ENCODE measurements at places on chromosomes 6 and 20.

DNA sequence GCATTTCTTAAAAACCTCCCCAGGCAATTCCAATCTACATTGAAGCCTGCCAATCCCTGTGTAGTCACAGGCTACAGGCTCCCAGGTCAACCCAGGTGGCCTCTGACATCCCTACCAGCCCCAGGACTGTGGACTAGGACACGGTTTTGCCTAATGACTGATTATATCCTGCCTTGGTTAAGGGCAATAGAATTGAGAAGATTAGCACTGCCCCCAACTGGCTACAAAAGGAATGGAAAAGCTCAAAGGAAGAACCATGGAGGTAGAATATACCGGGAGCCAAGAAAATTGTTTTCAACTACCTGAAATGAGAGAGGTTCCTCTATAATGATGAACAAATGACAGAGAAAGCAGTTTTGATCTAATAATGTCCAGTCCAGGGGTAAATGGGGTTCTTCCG is 421.1 kb upstream of the AGPAT4 start:
- no peak for DNase-seq

- DNase-seq, result no peak
These were observed 932.1 kb upstream of the MANEA start for GRCh38 chr6:94645191-94645590.

DNA sequence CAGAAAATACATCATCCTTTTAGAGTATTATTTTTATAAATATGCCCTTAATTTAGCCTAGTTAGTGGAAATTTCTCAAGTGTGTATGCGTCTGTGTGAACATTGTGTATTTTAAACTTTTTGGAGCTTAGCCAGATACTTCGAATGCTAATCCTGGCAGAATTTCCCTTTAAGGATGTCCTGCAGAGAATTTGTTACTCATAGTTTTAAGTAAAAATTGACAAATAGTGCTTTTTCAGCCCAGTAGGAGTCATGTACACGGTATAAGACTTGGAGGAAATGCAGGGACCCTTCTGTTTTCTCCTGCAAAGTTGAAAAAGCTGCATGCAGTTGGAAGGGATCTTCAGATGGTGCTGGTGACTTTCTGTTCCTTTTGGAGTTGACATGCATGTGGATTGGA is at the start of gene FHL5:
TSS of gene FHL5 (plus strand) at position 243 of the 400 bp plus-strand sequence. CDS start 40,486 bp downstream, outside the sequence.
- no peak for DNase-seq

- DNase-seq, result no peak
These were observed 23.5 kb downstream of the TAF4 start for GRCh38 chr20:62042025-62042820.

DNA sequence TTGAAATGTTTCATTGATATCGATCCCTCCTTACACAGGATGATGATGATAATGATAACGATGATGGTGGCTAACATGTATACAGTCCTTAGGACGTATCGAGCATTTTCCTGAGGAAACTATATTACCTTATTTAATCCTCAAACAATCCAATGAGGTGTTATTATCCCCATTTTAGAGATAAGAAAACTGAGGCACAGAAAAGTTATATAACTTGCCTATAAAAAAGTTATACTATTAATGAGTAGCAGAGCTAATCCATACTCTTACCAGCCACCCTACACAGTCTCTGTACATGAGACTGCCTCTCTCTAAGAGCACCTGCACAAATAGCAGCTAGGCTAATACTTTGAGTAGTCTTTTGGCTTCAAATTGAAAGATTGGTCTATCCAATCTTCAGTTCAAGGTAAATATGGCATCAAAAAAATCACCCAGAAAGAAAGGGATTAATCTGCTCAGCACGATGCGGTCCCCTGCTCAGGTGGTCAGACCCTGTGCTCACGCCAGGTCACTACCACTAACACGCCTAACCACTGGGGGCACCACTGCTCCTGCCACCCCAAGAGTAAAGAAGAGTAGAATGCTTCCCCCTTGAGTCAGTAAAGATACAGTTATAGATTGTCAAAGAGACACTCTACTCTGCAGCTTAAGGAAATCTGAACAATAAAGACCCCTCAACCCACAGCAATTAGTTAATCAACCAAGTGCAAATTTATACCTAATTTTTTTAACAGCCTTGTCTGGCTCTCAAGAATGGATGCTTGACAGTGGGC is 15.0 kb downstream of the GABBR1 start:
- no peak for DNase-seq

- no peak for DNase-seq
These were observed 22.9 kb upstream of the TBC1D7 start for GRCh38 chr6:13351271-13351670.

GRCh38 chr20:49595811-49596561 is 28.0 kb upstream of the PTGIS start:
- DNase-seq, result peak; percentile 69

DNA sequence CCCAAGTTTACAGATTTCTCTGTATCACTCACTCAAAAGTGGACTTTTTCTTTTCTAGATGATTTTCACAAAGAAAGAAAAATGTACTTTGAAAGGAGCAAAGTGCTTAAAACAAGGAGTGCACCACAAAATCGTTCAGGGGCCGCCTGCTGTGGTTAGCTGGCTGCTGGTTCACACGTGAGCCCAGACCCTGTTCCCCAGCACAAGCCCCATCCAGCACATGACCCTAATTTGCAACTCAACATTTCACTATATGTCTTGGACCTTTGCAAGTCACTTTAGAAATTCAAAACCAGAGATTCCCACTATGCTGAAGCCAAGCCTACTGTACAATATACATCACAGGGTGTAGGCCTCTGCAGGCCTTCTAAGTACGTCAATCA is 95.5 kb upstream of the NHSL1 start:
- no peak for DNase-seq

DNA sequence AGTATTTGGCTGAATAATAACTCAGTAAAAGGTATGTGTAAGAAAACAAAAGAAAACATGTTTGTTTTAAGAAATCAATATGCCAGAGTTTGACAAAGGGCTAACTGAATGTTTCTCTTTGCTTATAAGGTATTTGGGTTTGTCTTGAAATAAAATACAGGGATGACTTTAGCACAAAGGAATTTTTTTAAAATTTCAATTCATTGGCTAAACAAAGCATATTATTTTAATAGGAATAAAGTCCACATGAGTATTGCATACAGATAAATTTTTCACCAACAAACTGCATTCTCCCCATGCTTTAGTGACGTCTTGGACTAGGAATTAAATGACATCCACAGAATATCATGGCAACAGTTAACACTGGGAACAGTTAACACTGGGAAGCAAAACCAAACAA is 480.0 kb upstream of the JAG1 start:
- DNase-seq, result no peak

- no peak for DNase-seq
These were observed 210.8 kb downstream of the CDKAL1 start for GRCh38 chr6:20744911-20745557.

GRCh38 chr6:112502351-112503090 is 155.4 kb downstream of the RFPL4B start:
- DNase-seq, result no peak

GRCh38 chr6:143528164-143528811 is 16.8 kb upstream of the FUCA2 start:
- DNase-seq, result no peak

DNA sequence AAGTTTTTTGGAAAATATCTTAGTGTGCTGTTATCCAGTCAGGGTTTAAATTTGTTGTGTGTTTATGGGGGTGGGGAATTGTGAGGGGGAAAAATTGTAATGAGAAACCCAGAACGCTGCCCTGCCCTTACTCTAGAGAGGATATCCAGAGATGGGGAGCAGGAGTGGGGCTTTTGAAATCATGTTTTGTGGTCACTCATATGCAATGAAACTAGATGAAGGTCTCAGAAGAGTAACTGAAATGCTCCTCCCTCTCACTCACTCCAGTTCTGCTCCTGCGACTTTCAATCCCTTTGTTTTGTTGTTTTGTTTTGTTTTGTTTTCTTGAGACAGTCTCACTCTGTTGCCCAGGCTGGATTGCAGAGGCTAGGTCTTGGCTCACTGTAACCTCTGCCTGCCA is 100.0 kb downstream of the CRYBG1 start:
- DNase-seq, result no peak

DNA sequence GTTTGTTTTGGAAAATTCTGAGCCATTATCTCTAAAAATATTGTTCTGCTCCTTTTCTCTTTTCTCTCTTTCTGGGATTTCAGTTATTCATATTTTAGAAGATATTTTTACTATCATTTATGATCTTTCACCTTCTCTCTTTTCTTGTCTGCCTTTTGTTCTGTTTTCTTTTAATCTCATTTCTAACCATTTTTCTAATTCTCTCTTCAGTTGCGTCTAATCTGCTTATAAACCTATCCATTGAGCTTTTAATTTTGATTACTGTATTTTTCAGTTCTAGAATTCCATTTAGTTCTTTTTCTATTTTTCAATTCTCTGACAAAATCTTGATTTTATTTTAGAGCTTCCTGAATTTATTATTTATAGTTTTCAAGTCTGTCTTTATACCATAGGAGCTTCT is 42.2 kb upstream of the COL10A1 start:
- DNase-seq, result no peak

DNA sequence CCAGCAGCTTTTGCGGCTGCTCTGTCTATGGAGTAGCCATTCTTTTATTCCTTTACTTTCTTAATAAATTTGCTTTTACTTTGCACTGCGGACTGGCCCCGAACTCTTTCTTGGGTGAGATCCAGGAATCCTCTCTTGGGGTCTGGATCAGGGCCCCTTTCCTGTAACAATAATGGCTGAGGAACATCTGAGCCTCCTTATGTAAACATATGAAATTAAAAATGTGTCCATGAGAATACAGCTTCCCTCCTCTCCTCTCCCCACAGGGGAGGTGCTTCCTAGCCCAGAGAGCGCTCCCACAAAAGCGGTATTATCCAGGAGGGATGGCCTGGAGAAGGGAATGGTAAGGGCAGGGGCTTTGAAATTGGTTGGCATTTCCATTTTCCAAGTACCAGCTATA is 81.1 kb downstream of the PSMG4 start:
- no peak for DNase-seq

- DNase-seq, result no peak
These were observed 73.0 kb upstream of the HMGN3 start for GRCh38 chr6:79307321-79308036.

DNA sequence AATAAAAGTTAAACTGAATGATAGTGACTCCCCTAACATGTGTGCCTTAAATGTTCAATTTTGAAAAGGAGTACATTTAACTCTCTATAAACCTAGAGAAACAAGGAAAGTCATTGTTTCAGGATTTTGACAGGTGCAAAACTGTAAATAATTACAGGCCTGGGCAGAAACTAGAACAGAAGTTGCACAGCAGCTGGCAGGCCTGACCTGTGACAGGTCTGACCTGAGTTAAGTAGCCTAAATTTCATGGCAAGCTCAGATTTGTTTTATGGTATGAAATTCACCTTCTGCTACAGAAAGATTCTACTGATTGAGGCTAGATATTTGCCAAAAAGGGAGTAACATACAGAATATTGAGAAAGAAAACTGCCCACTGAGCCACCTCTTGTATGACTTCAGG is 166.1 kb downstream of the CDKAL1 start:
- DNase-seq, result no peak

DNA sequence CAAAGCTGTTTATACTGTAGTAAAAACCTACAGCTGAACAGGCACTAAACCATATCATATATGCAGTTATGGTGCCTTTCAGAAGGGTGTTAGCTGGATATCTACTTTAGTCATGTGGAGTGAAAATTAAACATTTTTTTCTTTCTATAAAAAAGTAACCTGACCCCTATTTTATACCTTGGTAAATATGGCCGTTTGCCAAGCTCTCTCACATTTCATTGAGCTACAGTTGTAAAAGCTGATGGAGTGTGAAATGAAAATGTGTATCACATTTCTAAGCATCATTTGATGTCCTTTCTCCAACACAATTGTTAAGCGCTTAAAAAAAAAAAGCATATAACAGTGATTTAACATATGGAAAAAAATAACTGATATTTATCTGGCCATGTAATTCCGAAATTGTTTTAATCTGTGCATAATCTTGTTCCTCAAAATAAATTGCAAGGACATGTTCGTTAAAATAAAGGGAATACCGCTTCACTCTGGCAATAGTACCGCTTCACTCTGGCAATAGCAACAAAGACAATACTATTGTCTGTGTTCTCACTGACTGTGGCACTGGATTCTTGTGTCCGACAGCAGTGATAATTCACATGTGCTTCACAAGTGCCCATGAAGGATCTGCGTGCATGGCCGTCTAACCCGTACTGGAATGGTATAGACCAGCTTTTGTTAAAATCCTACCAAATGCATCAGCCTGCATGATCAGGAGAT is 391.8 kb upstream of the SOX4 start:
- no peak for DNase-seq

DNA sequence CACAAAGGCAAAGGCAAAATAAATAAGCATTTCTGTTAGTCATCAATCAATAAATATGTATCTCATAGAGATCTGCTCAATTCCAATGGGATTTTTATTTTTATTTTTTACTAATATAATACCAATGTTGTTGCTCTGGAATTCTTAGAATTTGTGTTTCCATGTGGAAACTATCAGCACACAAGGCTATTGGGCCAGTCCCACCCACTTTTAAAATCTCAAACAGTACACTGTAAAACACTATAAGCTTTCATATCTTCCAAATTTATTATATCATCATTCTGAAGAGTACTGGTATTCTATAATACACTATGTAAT is 563.8 kb upstream of the MARCKS start:
- no peak for DNase-seq

DNA sequence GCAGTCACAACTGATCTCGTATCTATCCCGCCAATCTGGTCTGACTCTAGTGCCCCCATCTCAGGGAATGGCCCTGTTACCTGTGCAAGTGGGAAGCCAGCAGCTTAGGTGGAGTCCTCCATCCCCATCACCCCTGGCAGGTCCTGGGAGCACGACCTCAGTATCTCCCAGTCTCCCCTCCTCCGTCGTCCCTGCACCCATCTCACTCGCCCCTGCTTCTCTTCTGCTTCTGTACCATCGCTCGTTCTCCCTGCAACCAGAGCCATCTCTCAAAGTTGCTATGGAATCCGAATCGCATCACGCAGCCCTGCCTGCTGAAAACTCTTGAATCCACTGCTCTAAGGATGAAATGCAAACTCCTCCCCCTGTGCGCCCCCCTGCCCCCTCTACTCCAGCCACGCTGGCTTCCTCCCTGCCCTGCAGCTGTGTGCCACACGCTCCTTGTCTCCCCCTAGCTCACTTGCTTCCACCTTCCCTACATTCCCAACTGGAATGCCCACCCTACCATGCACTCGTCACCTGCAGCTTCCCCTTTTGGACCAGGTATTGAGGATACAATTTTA is 64.0 kb upstream of the PTGIS start:
- no peak for DNase-seq

DNA sequence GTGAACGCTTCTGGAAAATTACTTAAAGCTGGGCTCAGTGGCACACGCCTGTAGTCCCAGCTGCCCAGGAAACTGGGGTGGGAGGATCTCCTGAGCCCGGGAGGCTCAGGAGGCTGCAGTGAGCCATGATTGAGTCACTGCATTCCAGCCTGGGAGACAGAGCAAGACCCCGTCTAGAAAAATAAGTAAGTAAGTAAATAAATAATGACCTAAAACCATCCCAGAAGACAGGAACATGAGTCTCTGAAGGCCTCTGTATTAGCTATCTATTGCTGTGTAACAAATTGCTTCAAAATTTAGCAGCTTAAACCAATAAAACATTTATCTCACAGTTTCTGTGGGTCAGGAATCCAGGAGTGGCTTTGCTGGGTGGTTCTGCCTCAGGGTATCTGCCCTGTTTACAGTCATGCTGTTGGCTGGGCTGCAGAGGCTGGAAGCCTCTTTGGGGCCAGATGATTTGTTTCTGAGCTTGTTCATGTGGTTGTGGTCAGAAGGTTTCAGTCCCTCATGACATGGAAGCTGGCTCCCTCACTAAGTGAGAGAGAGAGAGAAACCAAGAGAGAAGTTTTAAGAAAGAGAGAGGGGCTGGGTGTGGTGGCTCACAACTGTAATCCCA is 48.4 kb upstream of the NCOA3 start:
- peak; percentile 39 for DNase-seq

All from stimulated activated CD4-positive, alpha-beta T cell treated with anti-CD3 and anti-CD28 coated beads, Interleukin-2, amount 100 ng/mL, for 48 hours (primary cell).